NCI-H1105 treated with DMSO at 0.1 percent for 48 hours (cell line): ENCODE measurements at places on chromosomes 6 and 20.
A peak's percentile ranks its signal among the peaks of the same experiment; 100 is the strongest.

DNA sequence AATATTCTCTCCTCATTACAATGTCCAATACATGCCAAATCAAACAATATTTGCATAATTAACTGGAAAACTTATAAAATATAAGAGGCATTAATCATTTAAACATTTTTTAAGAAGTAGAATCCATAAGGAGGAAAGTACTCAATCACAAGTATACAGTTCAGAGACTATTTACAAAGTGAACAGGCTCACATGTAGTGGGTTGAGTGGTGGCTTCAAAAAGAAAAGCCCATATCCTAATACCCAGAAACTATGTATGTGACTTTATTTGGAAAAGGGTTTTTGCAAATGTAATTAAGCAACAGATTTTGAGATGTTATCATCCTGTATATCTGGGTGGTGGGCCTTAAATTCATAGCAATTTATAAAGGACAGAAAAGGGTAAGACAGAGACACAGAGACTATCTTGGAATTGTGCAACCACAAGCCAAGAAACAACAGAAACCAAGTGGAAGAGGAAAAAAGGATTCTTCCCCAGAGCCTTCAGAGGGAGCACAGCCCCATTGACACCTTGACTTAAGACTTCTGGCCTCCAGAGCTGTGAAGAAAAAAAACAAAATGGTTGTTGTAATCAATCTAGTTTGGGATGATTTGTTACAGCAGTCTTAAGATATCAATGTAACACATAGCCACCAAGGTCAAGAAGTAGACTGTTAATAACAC lies 32.7 kb upstream of the CRISP1 start:
- DNase-seq = no peak

- DNase-seq = no peak
Measured at GRCh38 chr6:11388983-11389944, 148.3 kb upstream of the TMEM170B start.

DNA sequence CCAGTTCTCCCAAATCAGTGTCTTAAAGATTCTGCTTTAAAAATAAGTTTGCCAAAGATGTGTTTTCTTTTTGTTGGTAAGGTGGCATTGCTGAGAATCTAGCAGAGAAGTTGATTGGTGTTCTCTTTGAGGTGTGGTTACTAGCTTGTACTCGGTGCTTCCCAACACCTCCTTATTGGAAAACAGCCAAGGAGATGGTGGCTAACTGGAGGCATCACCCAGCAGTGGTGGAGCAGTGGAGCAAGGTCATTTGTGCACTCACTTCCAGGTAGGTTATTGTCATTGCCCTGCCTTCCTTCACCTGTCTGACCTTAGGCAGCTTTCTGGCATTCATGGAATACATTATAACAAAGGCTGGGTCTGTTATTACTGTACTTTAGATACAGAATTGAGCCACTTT lies 26.7 kb downstream of the RALGAPB start:
- peak; percentile 5 for DNase-seq

GRCh38 chr6:1770968-1771723 lies 161.4 kb downstream of the FOXC1 start:
- DNase-seq = peak; percentile 82

DNA sequence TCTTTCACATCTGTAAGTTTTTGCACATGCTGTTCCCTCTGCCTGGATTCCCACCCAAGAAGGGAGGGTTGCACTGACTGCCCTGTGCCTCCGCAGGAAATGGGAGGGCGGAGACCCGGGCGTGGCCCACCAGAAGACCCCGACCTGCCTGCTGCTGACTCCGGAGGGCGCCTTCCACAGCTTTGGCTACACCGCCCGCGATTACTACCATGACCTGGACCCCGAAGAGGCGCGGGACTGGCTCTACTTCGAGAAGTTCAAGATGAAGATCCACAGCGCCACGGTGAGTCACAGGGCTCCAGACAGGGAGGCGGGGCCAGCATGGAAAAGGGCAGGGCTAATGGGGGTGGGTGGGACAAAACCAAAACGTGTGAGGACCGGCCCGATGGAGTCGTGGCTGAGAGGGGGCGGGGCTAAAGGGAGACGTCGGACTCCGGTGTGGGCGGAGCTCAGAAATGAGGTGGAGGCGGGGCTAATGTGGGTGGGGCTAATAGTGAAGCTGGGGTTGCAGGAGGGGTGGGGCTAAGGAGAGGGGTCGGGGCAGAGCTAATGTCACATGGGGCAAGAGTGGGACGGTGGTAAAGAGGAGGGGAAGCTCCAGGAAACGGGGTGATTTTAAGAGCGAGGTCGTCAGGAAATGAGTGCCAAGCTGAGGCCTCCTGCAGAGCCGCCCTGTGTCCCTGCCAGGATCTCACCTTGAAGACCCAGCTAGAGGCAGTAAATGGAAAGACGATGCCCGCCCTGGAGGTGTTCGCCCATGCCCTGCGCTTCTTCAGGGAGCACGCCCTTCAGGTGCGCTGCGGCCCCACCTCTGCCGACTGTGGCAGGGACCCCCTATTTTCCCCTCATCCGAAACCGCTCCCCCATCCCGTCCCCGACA lies 12.6 kb downstream of the HSPA12B start:
- peak; percentile 79 for DNase-seq
